Kidney tubule cell (primary cell): ENCODE measurements at places on chromosomes 6 and 20.

- DNase-seq, result peak; percentile 48
Measured at GRCh38 chr6:121666814-121667213, 231.4 kb downstream of the GJA1 start.

- peak; percentile 83 for DNase-seq
Measured at GRCh38 chr6:79170959-79171358, 63.5 kb downstream of the HMGN3 start.

- peak; percentile 90 for DNase-seq
Measured at GRCh38 chr6:81752921-81753710, 635 bp upstream of the TENT5A start.

DNA sequence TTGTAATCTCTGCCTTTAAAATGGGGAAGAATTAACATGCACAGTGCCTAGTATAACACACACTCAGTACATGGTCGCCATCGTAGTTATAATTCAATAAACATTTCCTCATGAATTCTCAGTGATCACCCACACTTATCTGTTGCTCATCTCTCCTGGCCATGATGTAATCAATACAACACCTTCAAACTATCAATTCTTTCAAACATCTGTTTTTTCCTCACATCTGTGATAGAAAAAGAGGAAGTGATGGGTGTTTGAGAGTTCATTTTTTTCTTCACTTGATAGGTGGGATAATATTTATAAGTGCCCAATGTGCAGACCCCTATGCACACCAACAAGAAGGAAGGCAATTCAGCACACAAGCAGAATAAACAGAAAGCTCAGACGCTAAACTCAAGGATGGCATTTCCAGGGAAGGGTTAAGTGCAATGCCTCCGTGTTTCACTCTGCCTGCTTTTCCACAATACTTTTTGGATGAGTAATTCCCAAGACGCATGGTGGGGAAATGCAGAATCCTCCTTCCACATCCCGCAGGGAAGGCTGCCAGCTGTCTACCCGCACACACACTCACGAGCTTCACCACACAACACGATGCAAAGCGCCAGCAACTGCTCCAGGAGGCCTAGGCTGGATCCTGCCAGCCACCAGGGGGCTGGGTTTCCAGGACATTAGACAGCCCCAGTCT, 100.3 kb downstream of the GMPR start:
- peak; percentile 95 for DNase-seq

GRCh38 chr6:45970326-45970725, 45.3 kb downstream of the CLIC5 start:
- no peak for DNase-seq

DNA sequence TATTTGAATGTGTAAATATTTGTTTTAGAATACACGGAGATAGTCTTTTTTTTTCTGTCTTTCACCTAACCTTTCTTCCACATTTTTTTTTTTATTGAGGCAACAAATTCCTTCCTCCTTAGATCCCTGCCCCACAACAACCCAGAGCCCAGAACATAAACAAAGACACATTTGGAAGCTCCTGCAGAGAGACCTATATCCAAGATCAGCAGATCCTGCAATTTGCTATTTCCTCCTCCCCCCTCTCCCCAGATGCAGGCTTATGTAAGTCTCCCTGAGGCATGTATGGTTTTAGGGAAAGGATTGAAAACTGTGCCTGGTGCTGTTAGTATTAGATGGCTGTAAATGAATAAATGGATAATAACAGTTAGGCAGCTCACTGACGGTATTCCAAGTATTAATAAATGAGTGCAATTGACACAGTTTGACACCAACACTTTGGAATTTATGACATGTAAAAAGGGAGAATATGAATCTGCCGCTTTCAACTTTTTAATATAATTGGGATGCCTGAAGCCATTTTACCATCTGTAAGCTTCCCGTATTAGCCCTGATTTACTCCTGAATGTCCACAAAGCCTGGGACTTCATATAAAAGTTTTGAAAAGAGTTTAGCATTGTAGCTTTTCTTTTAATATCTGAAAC, 608.3 kb upstream of the CITED2 start:
- DNase-seq, result peak; percentile 38

- DNase-seq, result peak; percentile 28
Measured at GRCh38 chr6:13927203-13927602, 2.5 kb downstream of the RNF182 start.

DNA sequence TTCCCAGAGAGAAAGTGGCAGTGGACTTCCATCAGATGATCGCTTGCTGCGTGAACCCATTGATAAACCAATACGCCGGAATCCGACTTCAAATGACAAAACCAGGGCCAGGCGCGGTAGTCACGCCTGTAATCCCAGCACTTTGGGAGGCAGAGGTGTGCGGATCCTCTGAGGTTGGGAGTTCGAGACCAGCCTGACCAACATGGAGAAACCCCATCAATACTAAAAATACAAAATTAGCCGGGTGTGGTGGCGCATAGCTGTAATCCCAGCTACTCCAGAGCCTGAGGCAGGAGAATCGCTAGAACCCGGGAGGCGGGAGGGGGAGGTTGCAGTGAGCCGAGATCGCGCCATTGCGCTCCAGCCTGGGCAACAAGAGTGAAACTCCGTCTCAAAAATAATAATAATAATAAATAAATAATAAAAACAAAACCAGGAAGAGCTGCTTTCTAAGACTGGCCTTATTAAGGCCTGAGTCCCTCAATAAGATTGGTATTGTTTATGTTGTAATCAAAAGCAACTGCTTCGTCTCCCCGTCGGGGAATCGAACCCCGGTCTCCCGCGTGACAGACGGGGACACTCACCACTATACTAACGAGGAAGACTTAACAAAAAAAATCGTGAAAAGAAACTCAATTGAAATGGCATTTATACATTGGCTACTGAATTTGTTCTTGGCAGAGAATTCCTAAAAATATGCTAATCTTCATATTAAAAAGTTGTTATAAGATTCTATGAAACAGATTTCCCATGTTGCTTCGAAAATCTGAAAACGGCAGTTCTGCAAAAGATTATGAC, 110.2 kb upstream of the ZNF184 start:
- DNase-seq, result peak; percentile 81

GRCh38 chr20:15333170-15333569, 995.8 kb upstream of the FLRT3 start:
- DNase-seq, result no peak

GRCh38 chr6:44225579-44226325, 2.4 kb downstream of the SLC29A1 start:
- no peak for DNase-seq

GRCh38 chr6:81556551-81556950, 195.9 kb downstream of the TENT5A start:
- no peak for DNase-seq

DNA sequence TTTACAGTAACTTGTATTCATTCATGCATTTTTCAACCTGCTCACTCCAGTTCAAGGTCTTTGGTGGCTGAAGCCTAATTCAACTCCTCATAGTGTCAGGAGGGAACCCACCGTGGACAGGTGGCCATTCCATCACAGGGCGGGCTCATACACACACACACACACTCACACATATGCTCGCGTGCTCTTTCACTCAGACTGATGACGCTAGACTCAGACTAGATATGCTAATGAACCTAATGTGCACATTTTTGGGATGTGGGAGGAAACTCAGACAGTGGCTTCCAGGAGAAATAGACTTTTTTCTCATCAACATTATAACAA, 56.7 kb downstream of the TRIM27 start:
- DNase-seq, result no peak

DNA sequence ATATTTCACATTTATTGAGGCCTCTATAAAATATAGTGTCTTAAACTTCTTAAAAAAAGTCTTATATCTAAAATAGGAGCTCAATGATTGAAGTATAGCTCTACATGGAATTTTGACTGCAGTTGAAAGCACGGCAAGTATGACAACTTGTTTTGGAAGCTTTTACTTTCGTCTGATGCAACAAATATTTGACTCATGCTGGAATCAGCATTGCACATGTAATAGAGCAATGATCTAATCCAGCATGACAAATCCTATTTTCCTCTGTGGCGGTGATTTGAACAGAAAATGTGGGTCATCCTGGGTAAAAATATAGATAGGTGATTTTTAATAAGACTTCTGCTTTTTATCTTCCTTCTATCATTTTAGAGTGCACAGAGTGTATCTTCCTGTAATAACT, 111.6 kb downstream of the TINAG start:
- DNase-seq, result peak; percentile 90

- DNase-seq, result peak; percentile 57
Measured at GRCh38 chr6:147559006-147559405, 50.5 kb downstream of the SAMD5 start.

GRCh38 chr6:87375315-87375714, 30.7 kb downstream of the C6orf163 start:
- DNase-seq, result no peak

DNA sequence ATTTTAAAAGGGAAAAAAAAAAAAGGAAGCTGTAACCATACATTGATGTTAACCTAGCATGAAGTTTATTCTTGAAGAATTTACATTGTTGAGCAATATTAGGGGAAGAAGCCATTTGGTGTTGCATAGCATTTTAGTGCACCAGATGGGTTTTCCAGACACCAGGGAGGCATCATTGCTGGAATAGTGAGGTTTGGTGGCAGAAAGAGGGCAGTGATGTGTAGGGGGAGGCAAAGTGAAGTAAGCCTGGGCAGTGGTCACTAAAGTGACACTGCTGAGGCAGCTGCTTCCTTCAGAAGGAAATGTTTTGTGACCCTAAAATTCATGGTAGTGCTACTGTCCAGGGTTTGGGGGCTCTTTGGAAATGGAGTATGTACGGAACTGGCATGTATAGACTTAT, 2.6 kb downstream of the TOMM6 start:
- DNase-seq, result no peak

DNA sequence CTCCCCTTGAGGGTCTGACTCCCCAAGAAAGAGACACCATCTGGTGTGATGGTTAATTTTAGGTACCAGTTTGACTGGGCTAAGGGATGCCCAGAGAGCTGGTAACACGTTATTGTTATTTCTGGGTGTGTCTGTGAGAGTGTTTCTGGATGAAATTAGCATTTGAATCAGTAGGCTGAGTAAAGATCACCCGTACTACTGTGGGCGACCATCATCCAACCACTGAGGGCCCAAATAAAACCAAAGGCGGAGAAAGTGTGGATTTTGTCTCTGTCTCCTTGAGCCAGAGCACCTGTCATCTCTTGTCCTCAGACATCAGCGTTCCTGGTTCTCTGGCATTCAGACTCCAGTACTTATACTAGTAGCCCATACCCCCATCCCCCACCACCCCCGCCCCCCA, 7.9 kb upstream of the CNKSR3 start:
- DNase-seq, result no peak

DNA sequence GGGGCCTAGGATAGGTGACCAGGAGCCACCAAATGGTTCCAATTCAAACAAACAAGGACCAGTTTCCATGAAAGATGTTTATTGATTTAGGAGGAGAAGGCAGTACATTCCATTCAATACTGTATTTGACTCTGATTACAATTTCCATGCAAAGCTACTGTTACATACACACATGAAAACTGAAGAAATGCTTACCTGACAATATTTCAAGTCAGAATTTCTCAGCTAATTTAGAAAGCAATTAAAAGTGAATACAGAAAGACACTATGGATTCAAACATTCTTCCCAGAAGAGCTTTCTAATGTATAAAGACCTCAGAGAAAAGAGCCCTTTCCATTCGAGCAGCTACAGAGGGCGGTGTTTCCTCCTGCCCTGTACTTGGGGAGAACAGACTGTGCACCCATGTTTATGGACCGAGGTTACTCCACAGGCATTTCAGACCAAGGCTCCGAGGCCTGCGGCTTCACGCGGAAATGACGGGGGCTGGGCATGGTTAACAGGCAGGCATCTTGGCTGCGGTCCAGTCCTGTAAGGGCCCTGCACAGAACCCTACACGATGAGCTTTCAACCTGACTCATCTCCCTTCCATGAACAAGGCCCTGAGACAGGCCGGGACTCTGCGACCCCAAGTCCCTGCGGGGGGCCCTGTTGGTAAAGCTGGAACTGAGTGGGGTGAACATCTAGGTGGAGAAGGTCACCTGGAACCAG, 25.7 kb upstream of the TCFL5 start:
- DNase-seq, result peak; percentile 79

GRCh38 chr20:44703183-44703925, 11.8 kb upstream of the CCN5 start:
- peak; percentile 19 for DNase-seq

DNA sequence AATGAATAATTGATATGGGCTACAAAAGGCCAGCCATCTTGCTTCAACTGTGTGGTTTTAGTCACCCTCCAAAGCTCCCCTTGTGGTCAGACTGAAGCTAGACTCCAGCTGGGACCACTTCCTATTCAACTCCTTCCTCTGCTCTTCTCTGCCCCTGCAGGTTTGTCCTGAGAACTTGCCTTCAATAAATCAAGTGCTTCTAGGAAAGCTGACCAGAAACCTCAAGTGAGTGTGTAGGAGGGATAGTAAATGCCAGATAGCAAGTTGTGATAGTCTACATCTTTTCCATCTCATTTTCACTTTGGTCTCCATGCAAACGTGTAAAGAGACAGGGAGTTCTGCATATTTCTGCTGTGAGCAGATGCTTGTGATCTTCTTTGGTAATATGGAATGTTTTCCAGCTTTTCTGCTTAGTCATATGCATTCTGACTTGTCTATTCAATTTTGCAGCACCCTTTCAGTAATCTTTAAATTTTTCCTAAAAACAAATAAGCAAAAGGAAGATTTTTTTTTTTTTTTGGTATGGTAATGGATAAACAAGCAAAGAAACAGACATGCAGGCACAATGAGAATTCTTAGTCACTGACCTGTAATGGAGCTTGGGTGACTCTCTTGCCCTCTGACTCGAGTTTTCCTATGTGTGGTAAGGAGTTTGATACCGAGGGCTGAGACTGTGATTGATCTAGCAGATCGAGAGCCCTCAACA, 201.3 kb upstream of the BTBD3 start:
- DNase-seq, result peak; percentile 88

GRCh38 chr6:149941583-149942460, at the start of gene ULBP2:
ULBP2 (plus strand) TSS chr6:149942014; CDS start chr6:149942073, 59 bp downstream.
- peak; percentile 96 for DNase-seq

DNA sequence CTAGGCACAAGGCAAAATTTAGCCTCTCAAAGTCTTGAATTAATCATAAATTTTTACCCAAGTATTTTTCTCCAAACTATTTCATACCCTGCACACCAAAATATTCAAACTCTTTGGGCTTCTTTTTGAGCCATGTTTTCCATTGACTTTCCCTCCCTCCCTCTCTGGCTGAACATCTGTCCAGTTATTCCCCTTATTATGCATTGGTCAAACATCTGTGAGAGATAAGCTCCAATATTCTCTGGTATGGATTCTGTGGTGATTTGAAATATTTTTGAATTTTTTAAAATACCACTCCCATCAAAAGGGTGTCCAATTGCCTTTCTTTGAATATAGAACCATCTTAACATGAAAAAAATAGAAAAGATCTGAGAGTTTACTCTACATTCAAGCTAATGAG, 244.2 kb downstream of the RFPL4B start:
- DNase-seq, result no peak
